ENCODE measurements at places on chromosomes 4 and X.

- no peak for DNase-seq
Observed at GRCh38 chrX:19065535-19065934, 56.7 kb downstream of the ADGRG2 start.

- DNase-seq = no peak
Observed at GRCh38 chr4:169031392-169031791, 21.3 kb upstream of the CBR4 start.

DNA sequence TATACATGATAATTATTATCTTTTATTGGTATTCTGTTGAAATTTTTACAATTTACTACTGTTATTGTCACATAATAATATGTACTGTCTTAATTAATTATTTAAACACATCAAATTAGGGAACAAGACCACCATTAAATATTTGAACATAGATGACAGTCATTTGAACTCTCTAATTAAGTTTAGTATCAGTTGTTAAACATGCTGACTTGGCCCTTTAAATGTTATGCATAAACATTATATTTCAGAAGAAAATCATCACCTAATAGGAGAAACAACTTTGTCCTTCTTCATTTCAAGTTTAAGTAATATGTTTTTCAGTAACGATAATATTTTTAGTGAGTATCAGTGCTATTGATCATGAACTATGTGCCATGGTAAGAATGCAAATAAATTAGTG, 623.5 kb upstream of the GNPDA2 start:
- DNase-seq = no peak

DNA sequence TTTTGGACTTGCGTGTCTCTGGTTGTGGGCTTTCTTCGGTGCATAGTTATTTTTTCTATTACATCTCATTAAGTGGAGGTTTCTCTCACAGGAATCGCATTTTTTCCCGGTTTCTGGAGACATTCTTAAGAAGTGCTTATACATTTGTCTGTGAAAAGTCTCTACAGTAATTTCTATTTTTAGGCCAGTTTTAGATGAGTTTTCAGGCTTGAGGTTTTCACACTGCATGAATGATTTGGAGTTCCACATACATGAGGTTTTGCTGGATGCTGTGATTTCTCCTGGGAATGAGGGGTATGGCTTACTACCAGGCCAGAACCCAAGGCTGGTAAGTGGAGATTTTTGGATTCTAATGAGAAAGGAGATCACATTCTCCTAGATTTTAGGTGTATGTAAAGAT, 422.6 kb upstream of the SLIT2 start:
- no peak for DNase-seq

- DNase-seq = no peak
Observed at GRCh38 chr4:20109391-20109790, 142.3 kb upstream of the SLIT2 start.

GRCh38 chr4:3340700-3341083, 47.9 kb downstream of the RGS12 start:
- DNase-seq = no peak

DNA sequence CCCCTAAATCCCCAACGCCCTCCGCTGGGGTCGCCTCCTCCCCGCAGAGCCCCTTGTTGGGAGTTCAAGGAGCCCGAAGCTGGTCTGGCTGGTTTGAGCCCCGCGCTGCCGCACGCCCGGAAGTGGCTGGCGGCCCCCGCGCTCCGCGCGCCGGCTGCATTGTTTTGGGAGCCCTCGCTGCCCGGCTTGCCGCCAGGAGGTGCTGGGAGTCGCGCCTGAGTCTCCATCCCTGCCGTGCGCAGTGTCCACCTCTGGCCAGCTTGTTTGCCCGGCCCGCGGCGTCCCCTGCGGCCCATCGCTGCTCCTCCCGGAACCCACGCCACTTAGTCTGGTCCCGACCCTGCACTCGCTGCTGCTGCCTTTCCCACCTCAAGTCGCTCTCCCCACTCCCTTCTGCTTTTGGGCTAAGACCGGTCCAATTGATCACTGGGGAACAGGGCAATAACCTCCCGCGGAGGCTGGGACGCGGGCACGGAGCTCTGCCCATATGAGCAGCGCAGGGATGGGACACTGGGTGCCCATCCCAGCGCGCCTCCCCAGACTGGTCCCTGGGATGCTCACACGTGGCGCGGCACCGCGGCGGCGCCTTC, 2.2 kb upstream of the SFRP2 start:
- no peak for DNase-seq

GRCh38 chrX:21375708-21376009, 1.4 kb downstream of the CNKSR2 start:
- no peak for DNase-seq

DNA sequence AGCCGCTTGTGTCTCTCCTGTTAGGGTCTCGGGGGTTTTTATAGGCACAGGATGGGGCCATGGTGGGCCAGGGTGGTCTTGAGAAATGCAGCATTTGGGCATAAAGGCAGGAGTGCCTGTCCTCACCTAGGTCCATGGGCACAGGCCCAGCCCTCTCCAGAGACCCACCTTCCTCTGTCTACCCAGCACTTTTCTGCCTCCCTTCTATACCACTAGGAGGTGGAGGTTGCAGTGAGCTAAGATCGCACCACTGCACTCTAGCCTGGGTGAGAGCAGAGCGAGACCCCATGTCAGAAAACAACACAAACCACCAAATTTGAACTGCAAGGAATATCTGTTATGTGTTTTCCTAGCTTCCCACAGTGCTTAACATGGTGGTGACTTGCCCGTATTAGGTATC, 38.0 kb downstream of the MOB1B start:
- DNase-seq = no peak

GRCh38 chr4:185738820-185739219, 73.2 kb downstream of the SORBS2 start:
- DNase-seq = no peak

All from GF-D8 (cell line).